ENCODE measurements at places on chromosomes 7 and 10. TPM values are rescaled to one million over a fixed set of nuclear protein-coding genes. Genes with fewer than 3 reads are reported as not detected.

- DNase-seq: no peak
Observed at GRCh38 chr10:102800611-102801335, 36.4 kb downstream of the CYP17A1 start.

GRCh38 chr7:157470701-157471131, 133.9 kb downstream of the DNAJB6 start:
- no peak for DNase-seq

GRCh38 chr10:33498391-33498891, 164.0 kb upstream of the NRP1 start:
- no peak for DNase-seq

DNA sequence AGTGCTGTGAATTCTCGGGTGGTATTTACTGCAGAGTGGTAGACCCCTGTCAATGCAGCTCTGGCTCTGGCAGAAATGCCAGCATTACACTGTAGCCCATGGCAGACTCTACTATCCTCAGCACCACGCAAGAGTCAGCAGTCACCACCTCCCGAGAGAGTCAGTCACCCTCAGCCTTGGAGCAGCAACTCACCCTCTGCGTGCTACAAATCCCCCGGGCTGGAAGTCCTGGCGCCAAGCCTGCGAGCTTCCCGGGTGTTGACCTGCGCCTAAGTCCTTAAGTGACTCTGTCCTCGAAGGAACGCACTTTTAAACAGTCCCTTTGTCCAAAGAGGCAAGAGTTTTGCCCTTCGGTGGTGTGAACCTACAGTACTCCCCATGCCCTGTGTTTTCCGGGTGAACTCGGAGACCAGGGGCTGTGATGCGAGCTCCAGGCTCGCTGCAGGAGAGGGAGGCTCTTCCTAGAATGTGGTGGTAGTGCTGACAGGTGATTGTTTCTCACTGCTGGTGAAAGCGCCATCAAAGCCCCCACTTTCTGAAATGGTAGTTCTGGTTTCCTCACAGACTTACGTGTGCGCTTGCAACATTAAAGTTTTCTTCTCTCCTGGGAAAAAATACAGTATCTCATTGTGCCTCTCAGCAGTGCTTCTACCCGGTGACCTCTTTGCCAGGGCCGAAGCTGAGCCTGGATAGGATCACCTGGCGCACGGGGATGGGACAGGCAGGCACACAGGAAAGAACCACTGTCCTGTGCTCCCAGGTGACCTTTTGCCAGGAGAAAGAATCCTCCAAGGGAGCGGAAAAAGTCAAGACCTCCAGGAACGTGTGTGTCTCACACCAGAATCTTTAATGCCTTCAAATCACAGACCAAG, 33.1 kb upstream of the MBL2 start:
- DNase-seq: no peak

DNA sequence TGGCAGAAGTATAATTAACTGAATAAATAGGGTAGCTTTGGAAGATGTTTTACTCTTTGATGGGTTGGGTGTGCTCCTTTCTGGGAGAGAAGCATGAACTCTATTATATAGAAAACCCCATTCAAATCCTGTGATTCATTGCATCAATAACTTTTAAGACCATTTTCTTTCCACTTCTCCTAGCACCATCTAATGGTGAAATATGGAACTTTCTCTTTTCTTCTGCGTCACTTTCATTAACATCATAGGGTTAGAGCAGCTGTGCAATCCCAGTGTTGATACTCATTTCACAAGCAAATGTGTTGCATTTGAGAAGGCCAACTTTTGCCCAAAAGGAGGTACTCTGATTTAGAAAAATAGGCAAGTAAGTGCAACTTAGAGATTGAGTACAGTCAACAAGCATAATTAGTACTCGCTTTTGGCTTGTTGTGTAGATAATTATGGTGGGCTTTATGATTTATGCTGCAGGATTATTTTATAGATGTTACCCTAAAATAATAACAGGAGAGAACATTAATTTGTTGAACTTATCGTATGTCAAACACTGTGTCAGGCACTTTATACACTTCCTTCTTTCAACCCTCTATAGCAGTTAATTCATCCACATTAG, 92.9 kb downstream of the CPED1 start:
- DNase-seq: no peak

DNA sequence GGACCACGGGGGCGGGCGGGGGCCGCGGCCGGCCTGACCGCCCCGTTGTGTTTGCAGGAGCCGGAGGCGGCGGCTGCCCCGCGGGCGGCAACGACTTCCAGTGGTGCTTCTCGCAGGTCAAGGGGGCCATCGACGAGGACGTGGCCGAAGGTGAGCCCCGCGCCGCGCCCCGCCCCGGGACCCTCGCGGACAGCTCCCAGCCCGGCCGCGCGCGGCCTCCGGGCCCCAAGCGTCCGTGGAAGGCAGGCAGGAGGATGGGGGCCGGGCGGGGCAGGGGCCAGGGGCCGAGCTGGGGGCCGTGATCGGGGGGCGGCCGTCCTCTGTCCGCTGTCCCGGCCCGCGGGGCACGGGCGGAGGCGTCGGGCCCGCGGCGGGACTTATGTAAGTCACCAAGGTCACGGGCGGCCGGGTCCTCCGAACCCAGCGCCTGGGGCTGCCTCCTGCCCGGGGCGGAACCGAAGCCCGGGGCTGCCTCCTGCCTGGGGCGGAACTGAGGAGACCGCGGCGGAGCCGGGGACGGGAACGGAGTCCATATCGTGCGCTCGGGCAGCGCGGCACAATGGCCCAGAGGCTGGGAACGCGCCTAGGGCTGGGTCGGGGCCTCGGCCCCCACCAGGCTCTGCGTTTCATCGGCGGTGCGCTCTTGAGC, 497 bp downstream of the PPP2R2D start:
- DNase-seq: peak; percentile 61

- no peak for DNase-seq
Observed at GRCh38 chr7:24905996-24906770, 73.8 kb downstream of the OSBPL3 start.

GRCh38 chr7:70579397-70580097, 552.4 kb upstream of the GALNT17 start:
- no peak for DNase-seq

DNA sequence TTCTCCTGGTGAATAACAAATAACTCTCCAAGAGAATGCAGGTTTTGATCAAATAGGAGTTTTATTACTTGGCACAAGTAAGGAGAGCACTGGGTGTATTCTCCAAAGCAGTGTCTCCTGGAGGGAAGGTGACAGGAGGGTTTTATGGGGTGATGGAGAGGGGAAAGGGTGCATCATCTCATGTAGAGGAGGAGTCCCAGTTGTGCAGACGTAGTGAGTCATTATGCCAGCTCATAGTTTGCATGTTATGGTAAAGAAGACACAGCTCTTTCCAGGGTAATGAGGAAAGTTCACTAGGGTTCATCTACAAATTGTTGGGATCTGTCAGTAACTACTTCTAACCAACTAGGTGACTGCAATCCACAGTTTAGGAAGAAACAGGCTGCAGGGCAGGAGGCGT, 347.9 kb upstream of the MEOX2 start:
- DNase-seq: no peak

DNA sequence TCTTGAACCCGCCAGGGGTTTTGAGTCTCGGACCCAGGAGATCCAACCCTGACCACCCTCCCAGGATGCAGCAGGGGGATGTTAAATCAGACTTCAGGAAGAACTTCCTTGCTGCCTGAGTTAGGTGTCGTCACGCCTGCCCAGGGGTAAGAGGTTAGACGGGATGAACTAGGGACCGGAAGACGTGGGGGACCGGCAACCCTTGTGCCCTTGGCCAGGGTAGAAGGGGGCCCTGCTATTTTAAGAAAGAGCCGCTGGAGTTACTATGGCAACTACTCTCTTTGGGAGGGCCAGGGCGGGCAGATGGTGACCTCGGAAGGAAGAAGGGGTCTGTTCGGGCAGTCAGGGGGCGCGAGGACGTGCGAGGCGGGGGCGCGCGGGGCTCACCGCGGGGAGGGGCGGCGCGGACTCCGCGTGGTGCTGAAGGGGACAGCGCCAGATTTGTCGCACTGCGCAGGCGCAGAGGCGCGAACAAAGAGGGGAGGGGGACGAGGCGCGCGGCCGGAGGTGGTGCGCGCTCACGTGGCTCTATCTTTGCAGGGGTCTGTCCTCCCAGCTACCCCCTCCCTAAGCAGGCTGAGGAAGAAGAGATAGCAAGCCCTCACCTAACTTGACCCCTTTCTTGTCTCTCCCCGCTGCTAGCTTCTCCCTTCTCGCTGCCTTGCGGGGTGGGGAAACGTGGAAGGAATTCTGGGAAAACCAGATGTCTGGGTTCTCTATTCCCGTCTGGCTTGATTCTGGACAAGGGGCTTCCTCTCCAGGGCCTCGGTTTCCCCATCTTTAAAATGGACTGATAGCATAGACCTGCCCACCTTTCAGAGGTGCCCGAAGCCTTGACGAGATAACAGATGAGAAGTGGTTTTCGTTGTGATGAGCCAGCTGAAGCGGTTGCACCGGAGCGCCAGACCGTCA, 940 bp upstream of the PSD start:
- DNase-seq: peak; percentile 70

- DNase-seq: no peak
Observed at GRCh38 chr10:95566136-95566535, 5.0 kb upstream of the SORBS1 start.

DNA sequence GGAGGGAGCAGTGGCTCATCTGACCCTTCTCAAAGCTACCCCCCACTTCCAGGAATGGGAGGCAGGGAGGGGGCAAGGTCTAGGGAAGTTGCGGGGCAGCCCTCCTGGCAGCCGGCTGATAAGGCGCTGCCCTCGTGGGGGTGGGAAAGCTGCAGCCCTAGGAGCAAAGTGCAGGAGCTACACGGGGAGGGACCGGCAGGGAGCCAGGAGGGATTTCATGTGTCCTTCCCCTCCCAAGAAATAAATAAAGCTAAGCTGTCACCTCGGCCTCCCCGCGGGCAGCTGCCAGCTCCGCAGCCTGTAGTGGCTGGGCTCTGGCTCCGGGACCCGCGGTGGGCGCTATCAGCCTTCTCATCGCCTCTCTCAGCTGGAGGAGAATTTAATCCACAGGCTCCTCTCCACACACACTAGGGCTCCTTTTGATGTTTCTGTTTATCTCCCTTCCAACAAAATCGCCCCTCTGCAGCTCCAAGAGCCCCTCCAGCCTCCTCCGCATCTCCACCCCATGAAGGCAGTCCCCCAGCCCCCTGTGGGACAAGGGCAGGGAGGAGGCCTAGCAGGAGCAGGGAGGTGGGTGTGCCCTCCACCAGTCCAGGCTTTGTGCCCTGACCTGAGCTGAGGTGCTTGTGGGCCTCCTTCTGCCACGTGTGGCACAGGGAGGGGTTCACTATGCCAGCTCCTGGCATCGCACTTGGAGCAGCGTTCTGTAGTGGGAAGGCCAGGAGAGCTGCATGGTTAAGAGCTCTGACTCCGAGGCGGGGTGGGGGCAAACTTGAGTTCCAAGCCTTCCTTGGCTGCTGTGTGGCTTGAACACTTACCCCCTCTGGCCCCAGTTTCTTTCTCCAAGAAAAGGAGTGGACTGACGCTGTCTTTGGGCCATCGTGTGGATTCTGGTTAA, 80.5 kb downstream of the C10orf105 start:
- no peak for DNase-seq

GRCh38 chr10:18793951-18794350, 134.7 kb downstream of the ARL5B start:
- no peak for DNase-seq

DNA sequence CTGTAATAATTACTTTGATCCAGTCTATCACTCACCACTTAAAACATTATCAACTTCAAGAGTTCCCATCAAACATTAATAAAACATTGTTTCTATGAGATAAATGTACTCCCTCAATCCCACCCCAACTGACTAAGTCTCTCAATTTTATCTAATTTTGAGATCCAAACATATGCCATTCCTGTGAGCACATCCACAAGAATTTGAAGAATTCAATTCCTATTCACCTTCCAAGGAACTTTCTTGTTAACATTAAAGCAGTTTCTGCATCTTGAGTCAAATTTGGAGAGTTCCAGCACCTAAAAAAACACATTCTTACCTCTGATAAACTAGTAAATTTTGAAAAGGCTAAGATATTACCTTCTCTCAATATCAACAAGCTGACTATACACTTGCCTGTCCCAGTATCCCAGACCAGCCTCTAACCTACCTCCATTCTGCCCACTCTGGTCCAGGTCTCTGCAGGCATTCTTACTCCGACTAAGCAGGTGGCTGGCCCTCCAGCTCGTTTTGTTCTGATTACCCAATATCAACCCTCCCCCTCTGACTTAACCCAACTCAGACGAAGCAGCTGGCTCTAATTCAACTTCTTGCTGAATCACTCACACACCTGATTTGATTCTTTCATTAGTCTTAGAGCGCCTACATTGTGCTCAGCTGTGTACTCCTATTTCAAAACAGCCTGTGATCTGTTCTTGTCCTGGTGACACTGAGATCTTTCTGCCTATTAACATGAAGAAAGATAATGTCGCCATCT, 275.2 kb downstream of the IPMK start:
- no peak for DNase-seq

DNA sequence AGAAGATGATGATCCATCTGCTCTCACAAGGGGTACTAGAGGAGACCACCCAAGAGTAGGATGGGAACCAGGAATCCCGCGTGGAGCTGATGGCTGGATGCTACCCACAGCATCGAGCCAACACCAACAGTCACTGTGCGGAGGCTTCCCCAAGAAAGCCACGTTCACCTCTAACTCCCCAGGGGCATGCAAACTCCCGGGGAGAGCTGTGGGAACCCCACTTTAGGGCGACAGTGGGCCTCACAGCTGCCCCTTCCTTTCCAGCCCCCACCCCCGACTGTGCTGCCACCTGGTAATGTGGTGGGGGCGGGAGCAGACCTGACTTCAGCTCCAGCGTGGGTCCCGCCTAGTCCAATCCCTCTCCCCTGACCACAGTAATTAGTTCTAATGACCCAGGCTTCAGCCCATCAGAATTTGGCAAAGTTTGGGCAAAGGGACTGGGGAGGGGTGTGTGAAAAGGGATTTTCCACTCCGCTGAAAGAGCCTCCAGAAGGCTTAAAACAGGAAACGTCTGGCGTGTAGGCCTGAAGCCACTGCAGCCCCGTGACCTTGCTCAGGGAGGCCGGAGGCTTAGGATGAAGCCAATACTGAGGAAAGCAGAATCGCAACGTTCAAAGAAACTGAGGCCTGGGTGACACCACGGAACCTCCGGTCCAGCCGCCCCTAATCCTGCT, 20.3 kb downstream of the ASB13 start:
- DNase-seq: peak; percentile 57

GRCh38 chr10:77974396-77975074, 48.0 kb upstream of the DLG5 start:
- no peak for DNase-seq

- peak; percentile 84 for DNase-seq
Observed at GRCh38 chr10:45000138-45000751, 478 bp upstream of the ZNF22 start.

Gene MACC1
- total RNA-seq: 0.26 TPM

Gene FXYD4
- not detected for total RNA-seq

Gene CCL24
- not detected for total RNA-seq

Gene ZNF804B
- not detected for total RNA-seq

Gene SPACDR
- total RNA-seq: 1.1 TPM

Gene HOXA7
- total RNA-seq: not detected

Gene PYROXD2
- total RNA-seq: 10.6 TPM

Gene IPMK
- 1.8 TPM for total RNA-seq

All from heart right ventricle (tissue), 16 donors.